Dermis blood vessel endothelial cell (primary cell): ENCODE measurements at places on chromosomes 16 and 17. TPM values are rescaled to one million over a fixed set of nuclear protein-coding genes. Genes with fewer than 3 reads are reported as not detected.

DNA sequence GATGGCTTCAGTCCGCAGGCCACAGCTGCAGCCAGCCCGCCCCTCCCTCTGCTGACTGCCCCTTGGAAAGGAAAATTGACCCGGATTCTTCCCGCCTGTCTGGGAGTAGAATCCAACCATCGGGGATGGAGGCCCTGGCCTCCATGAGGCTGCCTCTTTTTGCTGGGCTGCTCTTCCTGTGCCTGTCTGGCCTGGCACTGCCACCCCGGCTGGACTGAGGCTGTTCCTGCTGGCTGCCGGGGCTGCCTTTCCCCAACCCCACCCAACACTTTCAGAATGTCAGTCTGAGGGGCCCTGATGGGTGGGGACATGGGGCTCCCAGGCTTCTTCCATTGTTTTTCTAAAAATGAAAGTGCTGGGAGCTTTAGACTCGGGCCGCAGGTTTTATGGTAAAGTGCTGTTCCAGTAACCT lies 7.3 kb downstream of the BAHCC1 start:
- DNase-seq: no peak

DNA sequence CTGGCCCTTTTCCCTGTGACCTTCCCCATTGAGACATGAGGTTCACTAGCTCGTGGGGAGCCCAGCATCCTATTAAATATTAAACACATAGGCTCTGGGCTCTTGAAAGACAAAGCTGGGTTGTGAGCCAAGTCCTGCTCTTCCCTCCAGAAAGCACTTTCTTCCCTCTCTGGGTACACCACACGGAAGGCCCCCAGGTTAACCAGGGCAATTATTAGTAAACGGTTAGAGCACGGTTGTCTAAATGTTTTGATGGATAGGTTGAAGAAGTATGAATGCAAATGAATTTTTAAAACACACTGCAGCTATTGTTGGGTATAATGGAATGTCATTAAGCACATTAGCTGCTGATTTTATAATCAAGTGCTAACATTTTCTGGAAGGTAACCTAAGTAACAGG lies 32.7 kb upstream of the CDH13 start:
- no peak for DNase-seq

DNA sequence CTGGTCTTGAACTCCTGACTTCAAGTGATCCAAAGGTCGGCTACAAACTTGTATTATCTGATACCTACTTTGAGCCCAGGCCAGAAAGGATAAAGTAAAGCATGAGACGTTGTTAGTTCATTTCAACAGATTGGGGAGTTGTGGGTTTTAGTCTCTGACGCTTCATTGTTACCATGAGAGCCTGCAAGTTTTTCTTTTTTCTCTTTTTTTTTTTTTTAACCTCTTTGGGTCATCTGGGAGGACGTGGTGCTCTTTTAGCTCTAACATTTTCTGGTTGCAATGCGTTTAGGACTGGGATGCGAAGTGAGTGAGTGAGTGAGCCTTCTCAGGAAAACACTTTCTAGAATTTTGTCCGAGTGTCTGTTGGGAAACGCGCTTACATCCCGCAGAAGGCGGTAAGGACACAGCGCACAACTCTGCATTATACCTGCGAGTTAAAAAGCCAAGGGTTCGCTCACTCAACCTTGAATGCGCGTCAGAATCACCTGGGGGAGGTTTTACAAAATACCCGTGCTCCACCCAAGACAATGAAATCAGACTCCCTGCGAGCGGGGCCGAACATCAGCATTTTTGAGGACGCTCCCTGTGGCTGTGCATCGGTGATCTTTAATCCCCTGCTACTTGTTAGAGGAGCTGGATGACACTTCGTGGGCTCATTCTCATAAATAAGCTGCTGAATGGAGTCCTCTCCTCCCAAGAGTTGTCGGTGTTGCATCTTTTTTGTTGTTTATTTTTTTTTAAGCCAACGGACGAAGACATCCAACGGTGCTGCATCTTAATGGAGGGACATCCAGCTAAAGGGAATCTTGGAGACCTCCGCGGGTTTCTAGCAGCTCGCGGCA lies 629 bp upstream of the RNF135 start:
- no peak for DNase-seq

DNA sequence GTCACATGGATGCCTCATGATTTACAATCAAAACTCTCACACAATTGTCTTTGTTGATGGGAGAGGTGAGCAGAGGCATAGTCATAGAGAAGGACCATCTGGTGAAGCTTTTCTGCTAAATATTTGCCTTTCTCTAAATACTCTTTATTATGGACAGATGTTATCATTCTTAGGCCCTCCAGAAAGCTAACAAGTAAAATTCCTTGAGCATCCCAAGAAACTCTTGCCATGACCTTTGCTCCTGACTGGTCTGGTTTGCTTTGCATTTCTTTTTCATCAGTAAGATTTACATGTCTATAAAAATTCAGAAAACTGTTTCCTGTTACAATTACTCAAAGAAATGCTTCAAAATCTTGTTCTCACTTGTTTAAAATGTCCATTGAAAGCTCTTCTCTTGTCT lies 1336.6 kb upstream of the CDH8 start:
- no peak for DNase-seq

DNA sequence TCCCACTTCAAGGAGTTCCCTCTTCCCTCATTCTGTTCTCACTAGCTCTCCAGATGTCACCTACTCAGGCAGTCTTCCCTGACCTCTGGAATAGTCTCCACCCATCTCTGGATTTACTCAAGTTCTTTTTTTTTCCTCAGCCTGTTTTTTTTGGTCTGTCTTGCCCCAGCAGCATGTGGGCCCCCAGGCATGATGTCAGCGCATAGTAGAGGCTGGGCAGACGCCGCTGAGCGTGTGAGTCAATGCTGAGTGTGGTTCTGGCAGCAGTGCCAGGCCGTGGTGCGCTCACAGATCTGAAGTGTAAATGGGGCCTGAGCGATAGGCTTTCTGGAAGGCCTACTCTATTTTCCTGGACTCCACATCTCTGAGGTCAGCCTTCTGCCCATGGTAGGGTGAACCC lies 2.7 kb upstream of the KCNJ18 start:
- DNase-seq: peak; percentile 16

The CFAP119 gene
- 0.93 and 1.2 TPM in 2 replicates for total RNA-seq

DNA sequence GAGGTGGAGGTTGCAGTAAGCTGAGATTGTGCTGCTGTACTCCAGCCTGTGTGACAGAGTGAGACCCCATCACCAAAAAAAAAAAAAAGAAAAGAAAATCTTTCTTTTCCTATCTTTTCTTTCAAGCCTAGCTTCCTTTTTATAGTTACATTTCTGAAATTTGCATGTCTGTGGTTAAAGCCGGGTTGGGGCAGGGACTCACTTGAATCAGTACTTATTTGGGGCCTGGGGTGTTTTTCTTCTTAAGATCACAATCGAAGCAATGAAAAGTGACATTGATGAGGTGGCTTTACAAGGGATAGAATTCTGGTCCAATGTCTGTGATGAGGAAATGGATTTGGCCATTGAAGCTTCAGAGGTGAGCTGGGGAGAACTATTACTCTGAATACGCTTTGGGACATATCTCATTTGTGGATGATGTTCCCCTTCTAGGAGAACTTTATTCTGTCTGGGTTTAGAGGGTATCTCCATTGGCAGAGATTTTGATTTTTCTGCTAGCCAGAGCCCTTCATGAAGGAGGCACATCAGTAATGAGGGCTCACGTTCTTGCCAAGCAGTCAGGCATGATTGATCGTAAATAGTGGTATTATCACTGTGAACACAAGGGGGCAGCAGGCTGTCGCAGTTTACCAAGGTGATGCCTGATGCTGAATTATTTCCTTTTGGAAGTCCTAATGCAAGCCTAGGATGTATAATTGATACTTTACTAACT lies 14.3 kb downstream of the KPNB1 start:
- peak; percentile 85 for DNase-seq

- no peak for DNase-seq
Observed at GRCh38 chr17:49452661-49453060, 38.0 kb upstream of the PHB1 start.

DNA sequence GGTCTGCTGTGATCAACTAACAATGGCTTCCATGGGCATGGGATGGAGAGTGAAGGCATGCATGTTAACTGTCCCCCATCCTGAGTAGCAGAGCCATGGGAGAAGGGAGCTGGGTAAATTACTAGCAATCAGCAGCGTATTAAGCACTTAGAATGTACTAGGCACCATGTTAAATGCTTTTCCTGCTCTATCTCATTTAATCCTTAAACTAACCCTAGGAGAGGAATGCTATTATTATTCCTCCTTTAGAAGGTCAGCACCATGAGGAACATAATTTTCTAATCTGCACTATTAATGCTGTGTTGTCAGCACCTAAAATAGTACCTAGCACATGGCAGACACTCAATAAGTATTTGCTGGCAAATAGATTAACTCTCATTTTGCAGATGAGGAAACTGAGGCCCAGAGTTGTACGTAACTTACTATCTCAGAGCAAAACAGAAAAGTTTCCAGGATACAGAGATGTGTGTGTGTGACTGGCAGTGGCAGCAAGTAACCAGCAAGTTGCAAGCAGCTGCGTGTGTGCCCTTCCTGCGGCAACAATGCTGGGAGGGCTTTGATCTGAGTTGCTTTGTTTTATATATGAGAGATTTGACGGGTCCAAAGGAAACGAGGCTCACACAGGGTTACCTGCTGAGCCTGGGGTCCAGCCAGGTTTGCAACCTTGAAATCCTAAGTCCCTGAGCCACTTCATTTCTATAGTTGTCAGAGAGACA lies 6.5 kb upstream of the KLHL36 start:
- no peak for DNase-seq

GRCh38 chr17:57746221-57746620 lies 1.1 kb upstream of the CCDC182 start:
- no peak for DNase-seq

DNA sequence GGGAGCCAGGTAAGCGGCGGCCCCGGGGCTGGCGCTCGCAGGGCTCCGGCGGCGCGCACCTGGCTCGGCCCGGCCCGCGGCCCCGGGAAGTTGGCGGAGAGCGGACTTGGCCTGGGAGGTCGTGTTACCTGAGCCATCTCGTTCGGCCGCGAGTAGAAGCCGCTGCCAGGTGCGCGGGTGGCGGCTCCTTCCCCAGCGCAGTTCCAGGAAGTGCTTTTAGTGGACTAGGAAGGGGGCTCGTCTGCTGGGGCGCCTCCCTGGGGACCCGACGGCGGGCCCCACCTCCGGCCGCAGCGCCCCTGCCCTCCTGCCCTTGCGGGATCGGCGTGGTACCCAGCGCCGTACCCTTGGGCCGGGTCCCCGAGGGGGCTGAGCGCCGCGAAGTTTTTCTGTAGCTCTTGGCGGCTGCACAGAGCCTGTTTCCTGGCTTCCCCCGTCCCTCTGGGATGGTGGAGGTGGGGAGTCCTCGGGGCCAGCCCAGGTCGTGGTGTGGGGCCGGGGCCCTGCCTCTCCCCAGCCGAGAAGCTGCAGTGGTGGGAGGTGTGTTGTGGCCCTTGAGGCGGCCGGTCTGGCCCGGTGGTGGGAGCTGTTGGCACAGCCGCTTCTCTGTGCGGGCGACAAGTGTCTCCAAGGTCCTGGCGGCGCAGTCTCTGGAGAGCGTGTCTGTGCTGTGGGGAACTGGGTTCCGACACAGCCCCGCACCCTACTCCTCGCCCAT lies 96.9 kb downstream of the RAB11FIP4 start:
- no peak for DNase-seq

The C16orf54 gene
- total RNA-seq: not detected in 2 replicates

DNA sequence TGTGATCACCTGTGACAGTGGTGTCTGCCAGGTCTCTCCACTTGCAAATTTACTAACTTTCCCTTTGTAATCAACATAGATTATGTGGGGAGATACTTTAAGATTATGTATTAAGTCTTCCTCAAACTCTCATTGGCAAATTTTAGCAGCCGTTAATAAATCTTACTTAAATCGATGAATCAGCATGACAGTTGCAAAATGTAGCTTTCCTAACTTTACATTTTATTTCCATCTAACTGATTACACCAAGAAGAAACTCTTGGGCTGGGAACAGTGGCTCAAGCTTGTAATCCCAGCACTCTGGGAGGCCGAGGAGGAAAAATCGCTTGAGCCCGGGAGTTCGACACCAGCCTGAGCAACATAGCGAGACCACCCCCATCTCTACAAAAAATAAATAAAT lies 23.3 kb upstream of the CPNE2 start:
- no peak for DNase-seq

- DNase-seq: no peak
Observed at GRCh38 chr16:63703612-63704011, 1418.3 kb downstream of the CDH11 start.

The RAMP2 gene
- total RNA-seq: 9.7 and 13.1 TPM in 2 replicates

GRCh38 chr17:77996256-77996655 lies 37.8 kb downstream of the TNRC6C start:
- no peak for DNase-seq

GRCh38 chr17:57370037-57370581 lies 113.8 kb downstream of the MSI2 start:
- no peak for DNase-seq

The RBFOX1 gene
- total RNA-seq: not detected in 2 replicates

GRCh38 chr16:1987198-1987597 lies 2.6 kb upstream of the SYNGR3 start:
- DNase-seq: no peak

GRCh38 chr17:79024901-79025737 lies 1.1 kb downstream of the C1QTNF1 start:
- DNase-seq: no peak

DNA sequence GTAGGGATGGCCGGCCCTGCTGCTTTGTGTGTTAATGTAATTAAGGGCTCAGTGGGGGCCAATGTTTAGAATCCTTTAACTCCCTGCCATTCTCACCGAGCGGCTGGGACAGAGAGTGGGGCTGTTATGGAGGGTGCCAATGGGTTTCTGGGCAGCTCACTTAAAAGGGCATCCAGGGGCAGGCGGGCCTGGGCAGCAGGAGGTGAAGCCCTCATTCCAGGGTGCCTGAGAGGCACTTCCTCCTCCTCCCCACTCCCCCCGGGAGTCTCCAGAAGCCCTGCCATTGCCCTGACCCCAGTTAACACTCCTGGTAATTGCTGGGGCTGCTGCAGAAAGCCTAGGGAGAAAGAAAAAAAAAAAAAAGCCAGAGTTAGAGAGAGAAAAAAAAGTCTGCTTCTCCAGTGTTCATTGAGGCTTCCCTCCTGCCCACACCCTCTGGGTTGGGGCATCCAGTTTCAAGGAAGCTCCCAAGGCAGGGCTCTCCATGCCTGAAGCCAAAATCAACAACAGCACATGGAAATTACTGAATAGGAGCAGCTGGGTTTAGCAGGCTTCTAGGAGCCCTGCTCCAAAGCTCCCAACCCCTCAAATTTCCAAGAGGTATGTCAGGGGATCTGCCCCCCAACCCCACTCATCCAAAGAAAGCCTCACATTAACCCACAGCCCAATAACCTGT lies 28.0 kb downstream of the CUEDC1 start:
- DNase-seq: peak; percentile 60

GRCh38 chr17:21352221-21352980 lies 23.8 kb upstream of the KCNJ12 start:
- DNase-seq: no peak

DNA sequence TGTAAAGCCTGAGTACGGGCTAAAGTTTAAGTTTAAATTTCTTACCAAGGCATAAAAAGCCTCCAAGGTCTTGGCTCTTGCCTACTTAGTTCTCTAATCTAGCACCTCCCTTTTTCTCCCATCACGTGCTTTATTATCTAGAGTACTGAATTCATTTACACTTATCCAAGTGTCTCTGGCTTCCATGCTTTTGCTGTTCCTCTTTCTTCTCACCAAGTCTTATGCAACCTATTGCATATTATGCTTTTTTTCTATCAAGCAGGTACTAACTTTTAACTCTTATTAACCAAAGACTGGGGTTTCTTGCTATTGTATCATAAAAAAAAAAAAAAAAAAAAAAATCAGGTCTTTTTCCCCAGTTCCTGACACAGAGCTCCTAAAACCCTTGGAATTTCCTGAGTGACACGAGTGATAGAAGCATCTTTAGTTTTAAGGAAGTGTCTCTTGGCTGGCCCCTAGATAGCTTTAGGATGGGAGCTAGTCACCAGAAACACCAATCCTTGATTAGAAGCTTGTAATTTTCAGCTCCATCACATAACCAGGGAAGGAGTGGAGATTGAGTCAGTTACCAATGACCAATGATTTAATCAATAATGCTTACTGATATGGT lies 44.9 kb downstream of the SSH2 start:
- DNase-seq: no peak
